ENCODE measurements at places on chromosomes 2 and 18.

GRCh38 chr18:59938676-59939075 lies 38.9 kb downstream of the PMAIP1 start:
- no peak for DNase-seq

GRCh38 chr2:204072443-204073324 lies 136.1 kb downstream of the ICOS start:
- DNase-seq: peak; percentile 10

DNA sequence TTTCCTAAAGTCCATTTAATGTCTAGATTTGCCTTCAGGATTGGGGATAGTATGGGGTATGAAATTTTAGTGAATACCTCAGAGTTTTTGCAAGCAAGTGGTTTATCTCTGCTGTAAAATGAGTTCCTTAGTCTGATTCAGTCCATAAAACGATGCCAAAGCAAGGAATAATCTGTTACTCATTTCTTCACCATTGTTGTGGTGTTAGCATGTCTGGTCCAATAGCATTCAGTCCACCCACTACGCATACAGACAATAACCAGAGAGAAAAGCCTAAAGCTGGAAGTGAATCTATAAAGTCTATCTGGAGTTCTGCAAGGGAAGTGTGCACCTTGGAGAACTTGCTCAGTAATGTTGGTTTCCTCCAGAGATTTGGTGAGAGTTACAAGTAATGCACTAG lies 12.9 kb upstream of the DPP4 start:
- DNase-seq: no peak

GRCh38 chr2:79670198-79670597 lies 157.3 kb downstream of the CTNNA2 start:
- DNase-seq: no peak

- DNase-seq: no peak
Observed at GRCh38 chr2:157333304-157334047, 7.9 kb upstream of the ERMN start.

DNA sequence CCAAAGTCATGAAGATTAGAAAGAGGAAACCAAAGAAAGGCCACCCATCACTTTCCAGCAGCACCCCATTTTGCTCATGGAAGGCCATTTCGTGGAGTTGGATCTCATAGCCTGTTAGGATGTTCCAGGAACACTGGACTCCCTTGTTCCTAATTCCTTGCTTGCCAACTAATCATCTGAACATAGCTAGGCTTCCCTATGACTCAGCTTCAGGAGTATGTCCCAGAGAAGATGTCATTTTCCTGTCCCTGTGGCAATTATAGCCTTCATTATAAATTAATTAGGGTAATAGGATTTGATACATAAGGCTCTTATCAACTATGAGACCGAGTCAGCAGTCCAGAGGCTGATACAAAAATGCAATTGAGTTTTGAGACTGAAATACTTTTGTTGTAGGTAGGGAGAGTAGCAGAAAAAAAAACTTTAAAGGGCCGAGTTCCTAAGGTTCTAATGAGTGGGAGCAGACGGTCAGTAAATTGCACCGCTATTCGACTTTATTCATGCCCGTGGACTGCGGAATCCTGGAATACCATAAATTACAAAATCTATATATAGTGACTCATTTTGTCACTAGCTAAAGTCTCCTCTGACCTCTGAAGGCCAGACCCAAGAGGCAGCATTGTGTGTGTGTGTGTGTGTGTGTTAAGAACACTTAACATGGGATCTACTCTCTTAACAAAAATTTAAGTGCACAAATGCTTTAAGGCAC lies 311.8 kb downstream of the FBXO15 start:
- no peak for DNase-seq

DNA sequence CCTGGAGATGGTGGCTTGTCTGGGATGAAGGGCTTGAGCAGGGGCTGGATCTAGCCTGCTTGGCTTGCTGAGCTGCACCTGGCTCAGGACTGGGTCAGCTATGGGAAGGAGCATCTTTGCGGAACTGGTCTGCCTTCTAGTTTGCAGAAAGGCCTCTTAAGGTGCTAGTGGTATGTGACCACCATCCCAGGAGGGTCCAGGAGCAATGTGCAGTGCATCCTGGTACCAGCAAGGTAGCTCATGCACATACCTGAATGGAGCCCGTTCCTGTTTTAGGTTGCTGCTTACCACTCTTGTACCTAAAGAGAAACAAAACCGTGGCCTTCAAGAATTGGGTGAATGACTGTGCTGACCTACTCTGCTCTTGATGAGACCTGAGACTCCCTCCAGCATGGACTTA lies 118.6 kb upstream of the PELI1 start:
- DNase-seq: no peak

GRCh38 chr2:28915939-28916338 lies 21.5 kb downstream of the WDR43 start:
- DNase-seq: no peak

DNA sequence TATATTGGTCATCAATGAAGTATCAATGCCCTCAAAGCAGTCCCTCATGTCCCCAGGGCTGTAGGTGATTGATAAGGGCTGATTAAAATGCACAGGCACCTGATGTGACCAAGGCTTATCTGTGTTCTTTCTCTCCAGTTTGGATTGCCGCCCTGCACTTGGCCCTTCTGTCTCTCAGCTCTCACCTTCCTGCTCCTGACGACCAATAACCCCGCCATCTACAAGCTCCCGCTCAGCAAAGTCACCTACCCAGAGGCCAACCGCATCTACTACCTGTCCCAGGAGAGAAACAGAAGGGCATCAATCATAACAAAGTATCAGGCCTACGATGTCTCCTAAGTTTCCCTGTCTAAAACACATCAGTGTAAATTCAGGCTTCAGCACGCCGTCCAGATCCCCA lies 41.8 kb upstream of the SLC14A1 start:
- no peak for DNase-seq

GRCh38 chr18:75984853-75985252 lies 510.2 kb downstream of the ZNF516 start:
- no peak for DNase-seq

GRCh38 chr2:137748533-137748932 lies 215.7 kb upstream of the HNMT start:
- DNase-seq: no peak

- DNase-seq: no peak
Observed at GRCh38 chr2:226845386-226846116, 9.7 kb downstream of the RHBDD1 start.

DNA sequence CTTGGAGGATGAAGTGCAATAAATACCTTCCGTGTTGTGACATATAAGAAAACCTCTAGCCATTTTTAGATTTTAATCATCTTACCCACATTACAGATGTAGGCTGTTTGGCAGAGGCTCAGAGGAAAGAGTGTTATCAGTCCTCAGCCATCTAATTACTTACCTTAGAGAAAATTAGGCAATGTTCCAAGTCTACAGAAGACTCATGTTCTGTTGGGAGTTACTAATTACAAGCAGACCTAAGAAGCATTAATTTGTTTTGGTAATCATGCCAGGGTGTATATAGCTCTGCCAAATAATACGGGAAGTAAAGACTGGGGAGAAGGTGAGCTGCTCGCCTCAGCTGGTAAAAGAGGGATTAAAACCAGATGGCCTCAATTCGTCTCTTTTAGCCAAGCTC lies 125.8 kb upstream of the PGAP1 start:
- no peak for DNase-seq

GRCh38 chr2:68646303-68646702 lies 2.9 kb downstream of the PROKR1 start:
- DNase-seq: no peak

GRCh38 chr18:55582325-55582724 lies 5.7 kb downstream of the TCF4 start:
- DNase-seq: no peak

- DNase-seq: no peak
Observed at GRCh38 chr2:166375195-166375735, 479 bp downstream of the SCN9A start.

DNA sequence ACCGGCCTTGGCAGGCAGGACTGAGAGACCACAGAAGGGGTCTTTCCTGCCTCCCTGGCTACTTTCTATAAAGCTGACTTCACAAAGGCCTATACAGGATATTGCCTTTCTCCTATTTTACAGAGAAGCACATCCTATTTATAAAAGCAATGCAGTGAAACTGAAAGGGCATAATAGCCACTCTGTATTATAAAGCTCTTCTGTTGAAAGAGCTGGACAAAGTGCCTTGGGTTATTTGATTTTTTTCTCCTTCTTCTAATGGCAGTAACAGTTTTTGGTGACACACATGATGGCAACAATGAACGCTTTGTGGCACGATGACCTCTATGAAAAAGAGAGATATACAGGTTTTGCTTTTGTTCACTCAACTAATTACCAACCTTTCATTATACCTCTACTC lies 281.1 kb downstream of the ZNF516 start:
- DNase-seq: no peak

DNA sequence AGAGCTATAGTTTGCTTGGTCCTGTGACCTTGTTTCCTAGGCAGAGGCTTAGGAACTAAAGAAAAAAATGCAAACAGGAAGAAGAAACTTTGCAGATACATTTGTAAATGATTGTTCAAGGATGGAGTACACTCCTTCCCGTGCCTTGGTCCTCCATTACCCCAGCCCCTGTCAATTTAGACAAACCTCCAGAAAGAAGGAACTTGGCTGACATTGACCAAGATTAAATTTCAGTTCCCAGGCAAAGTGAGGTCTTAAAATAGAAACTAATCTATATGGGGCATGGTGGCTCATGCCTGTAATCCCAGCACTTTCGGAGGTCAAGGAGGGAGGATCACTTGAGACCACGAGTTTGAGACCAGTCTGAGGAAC lies 179.9 kb upstream of the FN1 start:
- no peak for DNase-seq

DNA sequence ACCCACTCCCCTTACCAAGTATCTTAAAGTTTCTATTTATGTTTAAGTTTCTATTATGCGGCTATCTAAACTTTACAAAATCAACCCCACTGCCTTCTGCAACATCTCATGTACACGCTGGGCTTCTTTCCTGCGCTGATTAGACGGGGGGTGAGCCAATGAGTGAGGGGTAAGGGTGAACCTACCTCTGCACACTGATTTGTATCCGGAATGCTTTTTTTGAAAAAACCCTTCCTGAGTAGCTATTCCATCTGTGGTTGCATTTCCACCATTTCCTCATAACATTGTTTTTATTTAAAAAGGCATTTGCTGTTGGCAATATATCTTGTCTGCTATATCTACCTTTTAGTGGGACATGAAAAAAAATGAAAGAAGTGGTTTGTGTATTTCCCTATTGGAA lies 6.3 kb downstream of the ALPG start:
- DNase-seq: no peak

DNA sequence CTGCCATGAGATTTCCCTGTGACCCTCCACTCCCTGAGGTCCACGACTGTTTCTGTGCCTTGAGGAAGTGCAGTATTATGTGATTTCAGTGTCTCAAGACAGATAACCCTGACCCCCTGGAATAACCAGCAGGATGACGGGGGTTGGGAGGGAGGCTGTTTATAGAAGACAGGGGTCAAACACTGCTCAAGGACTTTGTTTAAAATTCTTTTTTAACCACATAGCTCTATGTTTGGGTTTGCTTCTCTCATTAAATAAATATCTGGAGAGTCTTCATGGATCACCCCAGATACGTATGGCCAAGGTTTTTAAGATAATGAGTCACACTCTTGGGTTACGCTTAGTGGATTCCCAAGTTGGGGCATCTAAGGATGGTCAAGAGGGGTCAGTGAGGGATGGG lies 523.8 kb upstream of the TNP1 start:
- no peak for DNase-seq

DNA sequence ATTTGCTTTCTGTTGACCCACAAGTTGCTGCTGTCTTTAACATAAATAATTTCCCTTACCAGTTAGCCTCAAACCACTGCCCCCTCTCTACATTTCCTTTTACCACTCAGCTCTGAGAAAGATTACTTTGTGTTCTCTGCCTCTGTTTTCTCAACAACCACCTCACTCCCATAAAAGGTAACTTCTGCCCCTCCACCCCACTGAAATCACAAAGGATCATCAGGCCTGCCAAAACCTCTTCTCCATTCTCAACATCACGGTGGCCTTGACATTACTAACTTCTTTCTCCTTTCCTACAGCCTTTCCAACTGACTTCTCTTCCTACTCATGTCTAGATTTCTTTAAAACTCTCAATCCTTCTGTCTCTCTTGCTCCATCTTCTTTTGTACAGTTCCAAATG lies 10.1 kb downstream of the ACADL start:
- no peak for DNase-seq

DNA sequence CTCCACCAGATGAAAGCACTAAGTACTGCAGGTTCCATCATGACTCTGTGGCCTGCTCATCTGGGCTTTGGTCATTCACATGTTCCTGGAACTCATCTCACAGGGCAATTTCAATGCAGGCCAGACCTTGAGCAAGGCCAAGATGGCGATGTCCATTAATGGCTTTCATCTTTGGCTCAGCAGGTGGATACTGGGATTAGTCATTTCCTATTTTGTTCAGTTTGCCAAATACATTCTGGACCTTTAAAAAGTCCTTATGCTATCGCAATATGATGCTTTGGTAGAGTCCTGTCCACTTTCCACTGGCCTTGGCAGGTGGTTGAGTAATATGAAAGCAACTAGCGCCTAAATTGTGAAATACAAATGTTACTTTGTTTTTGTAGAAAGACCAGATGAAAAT lies 170.1 kb upstream of the REV1 start:
- DNase-seq: no peak

DNA sequence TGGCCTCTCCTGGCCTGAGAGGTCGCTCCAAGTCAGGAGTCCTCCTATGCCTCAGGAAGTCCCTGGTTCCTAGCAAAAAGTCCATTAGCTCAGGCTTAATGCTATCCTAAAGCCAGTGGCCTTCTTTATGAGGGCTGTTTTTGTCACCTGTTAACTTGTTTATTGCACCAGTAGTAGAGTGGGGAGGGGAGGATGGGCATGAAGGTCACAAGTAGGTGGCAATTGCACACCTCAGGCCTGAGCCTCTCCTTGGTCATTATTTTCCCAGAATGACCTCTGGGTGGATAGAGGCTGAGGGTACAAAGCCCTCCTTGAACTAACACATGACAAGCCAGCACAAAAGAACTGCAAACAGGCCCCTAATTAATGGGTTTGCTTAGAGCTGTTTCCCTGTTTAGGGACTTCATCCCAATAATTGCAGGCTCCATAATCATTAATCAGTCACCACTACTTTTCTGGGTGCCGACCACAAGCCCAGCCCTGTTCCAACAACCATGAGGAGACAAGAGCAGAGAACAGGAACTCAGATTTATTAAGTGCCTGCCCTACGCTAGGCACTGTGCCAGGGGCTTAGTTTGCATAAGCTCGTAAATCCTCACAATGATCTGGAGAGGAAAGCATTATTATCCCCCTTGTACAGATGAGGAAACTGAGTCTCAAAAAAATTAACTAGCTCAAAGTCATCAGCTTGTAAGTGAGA lies 123.0 kb upstream of the PKDCC start:
- no peak for DNase-seq
